ENCODE measurements at places on chromosomes 7 and 10.

DNA sequence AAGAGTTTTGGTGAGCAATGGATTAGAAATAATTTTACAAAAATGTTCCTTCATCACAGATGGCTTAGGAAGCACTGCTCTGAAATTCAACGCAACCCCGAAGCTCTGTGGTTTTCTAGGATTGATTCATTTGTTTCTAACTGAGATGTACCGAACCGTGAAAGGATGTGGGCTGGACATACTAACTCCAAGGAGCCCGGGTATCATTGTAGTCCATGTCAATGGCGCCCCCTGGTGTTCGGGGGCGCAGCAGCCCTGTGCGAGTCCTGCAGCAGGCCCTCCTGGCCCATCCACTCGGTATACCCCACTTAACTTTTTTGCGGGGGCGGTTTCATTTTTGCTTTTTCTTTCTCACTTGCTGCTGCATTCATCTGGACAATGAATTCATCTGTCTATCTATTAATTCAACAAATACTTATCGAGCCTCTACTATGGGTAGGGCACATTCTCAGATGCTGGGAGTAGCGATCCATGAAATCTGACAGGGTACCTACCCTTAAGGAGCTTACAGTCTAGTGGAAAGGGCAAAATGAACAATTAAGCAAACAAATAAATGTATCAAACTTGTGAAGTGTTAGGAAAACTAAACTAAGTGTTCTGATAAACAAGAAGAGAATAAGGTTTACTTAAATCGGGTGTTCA lies 25.2 kb upstream of the ITPRID1 start:
- DNase-seq = no peak

GRCh38 chr10:98463976-98464754 lies 17.4 kb upstream of the HPS1 start:
- no peak for DNase-seq

DNA sequence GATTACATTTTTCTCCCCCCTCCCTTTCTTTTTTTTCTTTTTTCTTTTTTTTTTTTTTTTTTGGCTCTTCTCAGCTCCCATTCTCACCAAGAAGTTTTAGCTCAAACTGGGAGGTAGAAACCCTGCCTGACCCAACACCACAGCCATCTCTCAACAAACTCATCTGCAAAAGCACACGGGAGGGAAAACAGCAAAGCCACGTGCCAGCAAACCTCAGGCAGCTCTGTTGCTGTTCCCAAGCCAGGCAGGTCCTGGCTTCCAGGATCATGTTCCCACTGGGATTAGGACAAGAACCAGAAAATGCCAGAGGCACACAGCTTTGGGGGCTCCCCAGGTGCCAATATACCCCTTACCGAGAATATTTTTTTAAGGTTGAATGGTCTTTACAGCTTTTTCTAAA lies 56.7 kb downstream of the ITIH5 start:
- DNase-seq = peak; percentile 46

DNA sequence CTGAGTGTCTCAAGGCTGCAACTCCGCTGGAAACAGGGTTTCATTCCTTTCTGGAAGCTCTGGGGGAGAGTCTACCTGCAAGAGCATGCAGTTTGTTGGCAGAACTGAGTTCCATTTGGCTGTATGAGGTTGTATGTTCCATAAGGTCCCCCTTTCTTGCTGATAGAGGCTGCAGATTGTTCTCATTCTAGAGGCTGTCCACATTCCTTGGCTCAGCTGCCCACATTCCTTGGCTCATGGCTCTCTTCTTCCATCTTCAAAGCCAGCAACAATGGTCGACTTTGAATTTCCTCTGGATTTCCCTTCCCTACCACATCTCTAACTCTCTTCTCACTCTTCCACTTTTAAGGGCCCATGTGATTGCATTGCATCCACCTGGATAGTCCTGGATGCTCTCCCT lies 147.3 kb upstream of the CDCA7L start:
- DNase-seq = peak; percentile 40

- DNase-seq = no peak
Observed at GRCh38 chr7:138370956-138371355, 89.1 kb upstream of the TRIM24 start.

DNA sequence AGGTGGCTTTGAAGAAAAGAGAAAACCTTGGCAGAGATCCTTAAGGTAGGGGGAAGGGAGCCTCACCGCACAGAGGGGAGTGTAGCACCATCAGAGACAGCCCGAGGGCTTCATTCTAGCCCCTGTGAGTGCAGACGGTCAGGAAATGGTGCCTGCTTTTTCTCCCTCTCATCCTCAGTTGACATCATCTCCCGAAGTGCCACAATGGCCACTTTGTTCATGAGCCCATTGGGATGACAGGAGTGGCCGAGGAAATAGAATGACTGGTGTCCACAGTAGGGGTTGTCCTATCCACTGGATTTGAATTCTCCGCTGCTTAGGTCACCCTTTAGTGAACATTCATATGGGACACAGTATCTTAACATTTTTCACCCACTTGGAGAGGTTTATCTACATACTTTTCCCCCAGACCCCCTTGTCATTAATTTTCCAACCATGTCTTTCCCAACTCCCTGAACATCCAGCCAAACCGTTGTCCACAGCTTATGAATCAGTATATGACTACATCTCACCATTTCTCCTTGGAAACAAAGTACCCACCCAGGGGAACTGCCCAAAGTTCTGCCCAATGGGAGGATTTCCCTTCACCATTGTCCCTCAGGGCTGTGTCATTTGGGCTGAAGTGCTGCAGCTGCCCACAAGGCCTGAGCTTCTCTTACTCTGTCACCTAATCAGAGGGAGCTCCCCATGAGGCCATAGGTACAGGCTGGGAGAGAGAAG lies 108.8 kb downstream of the ADCY1 start:
- peak; percentile 59 for DNase-seq

DNA sequence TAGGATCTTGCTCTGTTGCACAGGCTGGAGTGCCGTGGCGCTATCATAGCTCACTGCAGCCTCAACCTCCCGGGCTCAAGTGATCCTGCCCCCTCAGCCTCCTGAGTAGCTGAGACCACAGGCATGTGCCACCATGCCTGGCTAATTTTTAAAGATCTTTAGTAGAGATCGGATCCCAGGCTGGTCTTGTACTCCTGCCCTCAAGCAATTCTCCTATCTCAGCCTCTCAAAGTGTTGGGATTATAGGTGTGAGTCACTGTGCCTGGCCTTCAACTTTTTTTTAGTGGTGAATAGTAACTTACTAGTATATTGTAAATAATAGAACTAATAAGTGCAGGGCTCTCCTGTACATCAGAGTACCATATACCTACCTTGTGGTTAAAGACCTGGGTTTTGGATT lies 52.1 kb upstream of the LMTK2 start:
- no peak for DNase-seq

DNA sequence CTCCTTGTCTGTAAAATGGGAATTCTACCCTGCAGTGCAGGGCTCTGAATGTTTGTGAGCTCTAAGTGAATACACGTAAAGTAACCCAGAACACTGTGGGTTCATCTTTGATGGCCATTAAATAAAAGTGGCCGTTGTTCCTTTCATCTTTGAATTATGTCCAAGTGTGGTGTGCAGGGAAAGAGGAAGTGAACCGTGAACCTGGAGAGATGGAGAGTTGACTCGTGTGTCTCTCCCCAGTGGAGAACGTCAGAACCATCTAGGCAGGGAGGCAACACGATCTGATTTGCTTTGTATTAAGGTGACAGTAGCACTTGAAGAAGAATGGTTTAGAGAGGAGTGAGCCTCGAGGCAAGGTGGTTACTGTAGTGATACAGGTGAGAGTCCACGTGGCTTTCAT lies 93.5 kb upstream of the GJD4 start:
- no peak for DNase-seq

DNA sequence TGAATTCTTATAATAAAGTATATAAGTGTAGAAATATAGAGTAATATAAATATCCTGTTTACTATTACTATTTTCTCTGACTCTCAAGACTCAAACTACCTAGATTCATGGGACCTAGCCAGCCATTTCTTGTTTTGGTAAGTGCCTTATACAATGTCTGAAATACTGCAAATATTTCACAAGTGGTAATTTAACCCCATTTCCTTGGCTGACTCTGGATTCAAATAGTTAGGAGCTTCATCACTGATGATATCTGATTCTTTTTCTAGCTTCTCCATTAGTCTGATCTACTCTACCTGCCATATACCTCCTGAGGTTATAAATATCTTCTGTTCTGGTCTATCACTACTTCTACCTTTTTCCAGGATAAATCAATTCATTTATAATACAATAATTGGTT lies 6.4 kb upstream of the RALA start:
- DNase-seq = no peak

- no peak for DNase-seq
Observed at GRCh38 chr7:141251957-141252356, 178.1 kb downstream of the TMEM178B start.

- DNase-seq = peak; percentile 76
Observed at GRCh38 chr7:137996386-137996851, 5.5 kb downstream of the CREB3L2 start.

DNA sequence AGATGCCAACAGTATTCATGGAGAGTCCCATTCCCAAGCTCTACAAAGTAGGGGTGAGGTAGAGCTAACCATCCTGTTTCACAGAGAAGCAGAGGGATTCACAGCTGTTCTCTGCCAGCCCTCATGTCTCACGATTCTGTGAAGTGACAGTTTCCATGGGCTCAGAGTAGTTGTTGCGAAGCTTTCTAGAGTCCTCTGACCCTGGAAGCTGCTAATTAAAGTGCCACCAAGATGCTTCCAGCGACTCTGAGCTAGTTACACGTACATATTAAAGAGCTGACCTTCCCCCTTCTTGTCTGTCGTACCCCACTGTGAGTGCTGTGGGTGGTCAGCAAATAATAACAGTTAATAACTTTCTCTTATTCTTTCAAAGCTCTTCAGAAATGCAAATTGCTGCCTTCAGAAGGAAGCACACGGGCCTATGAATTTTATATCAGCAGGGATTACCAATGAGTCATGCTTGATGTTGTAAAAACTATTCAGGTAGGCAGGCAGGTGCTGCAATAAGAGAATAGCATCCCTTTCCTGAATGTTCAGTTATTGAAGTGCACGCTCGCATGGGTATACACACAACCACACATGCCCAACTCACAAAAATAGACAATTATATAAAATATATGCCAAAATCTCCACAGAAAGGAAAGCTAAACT lies 34.1 kb downstream of the DNAJB9 start:
- no peak for DNase-seq

- DNase-seq = no peak
Observed at GRCh38 chr10:17497446-17498030, 43.1 kb upstream of the ST8SIA6 start.

GRCh38 chr7:151087245-151088018 lies 1.2 kb downstream of the AGAP3 start:
- no peak for DNase-seq

GRCh38 chr7:85025312-85025756 lies 161.5 kb downstream of the SEMA3D start:
- no peak for DNase-seq

GRCh38 chr7:88183051-88183450 lies 36.8 kb downstream of the SRI start:
- DNase-seq = no peak

DNA sequence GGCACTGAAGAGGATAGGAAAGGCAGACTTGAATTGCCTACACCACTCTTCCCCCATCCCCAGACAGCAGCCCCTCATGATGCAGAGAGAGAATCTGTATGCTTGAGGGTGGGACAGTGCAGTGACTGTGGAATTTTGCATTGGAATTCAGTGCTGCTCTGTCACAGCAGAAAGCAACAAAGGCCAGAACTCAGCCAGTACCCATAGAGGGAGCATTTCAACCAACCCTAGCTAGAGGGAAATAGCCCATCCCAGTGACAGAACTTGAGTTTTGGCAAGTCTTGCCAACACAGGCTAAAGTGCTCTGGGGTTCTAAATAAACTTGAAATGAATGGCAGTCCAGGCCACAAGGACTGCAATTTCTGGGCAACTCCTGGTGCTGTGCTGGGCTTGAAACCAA lies 80.4 kb downstream of the TES start:
- no peak for DNase-seq

GRCh38 chr7:45066409-45066808 lies 22.4 kb downstream of the NACAD start:
- DNase-seq = peak; percentile 21

DNA sequence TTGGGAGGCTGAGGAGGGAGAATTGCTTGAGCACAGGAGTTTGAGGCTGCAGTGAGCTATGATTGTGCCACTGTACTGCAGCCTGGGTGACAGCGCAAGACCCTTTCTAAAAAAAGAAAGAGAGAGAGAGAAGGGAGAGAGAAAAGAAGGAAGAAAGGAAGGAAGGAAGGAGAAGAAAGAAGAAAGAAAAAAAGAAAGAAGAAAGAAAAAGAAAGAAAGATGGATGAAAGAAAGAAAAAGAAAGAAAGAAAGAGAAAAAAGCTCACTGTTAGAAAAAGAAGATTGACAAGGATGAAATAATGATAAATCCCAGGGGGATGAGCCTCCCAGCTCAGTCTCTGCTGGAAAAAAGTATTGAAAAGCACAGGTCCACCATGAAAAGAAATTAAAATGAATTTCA lies 22.8 kb upstream of the CARD11 start:
- no peak for DNase-seq

GRCh38 chr10:60704471-60704870 lies 73.8 kb upstream of the CDK1 start:
- no peak for DNase-seq

DNA sequence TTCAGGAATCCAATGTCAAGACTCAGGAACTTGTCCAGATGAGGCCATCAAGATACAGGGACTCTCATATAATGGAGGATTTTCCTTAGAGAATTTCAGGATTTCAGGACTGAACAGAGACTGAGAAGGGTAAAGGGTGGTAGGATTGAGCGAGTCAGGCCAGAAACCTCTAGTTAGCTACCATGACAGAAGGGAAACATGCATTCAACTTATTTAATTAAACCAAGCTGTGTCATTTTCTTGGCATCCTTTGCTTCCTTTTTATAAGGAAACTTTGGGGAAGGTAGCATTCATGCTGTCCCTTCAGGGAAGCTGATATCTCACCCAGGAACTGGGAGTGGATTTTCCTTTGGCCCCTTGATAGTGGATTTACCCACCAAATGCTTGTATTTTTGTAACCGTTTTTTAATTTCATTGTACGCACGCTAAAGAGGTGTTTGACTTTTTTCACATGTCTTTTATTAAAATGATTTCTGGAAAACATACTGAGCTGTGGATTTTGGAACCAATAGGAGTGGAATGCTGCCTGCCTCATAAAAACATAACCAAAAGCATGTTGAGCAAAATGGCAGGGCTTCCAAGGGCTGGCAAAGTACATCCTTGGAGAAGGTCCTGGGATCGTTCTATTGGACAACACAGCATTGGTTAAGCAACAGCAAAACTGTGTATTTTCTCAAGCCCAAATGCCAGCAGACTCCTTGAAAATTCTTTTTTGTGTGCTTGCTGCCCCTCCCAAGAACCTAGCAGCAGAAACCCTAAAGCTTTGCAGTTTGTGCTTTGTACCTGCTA lies 104.5 kb downstream of the CXCL12 start:
- DNase-seq = no peak

All from coronary artery (tissue), 2 donors.